ENCODE measurements at places on chromosomes 13 and 19. TPM values are rescaled to one million over a fixed set of nuclear protein-coding genes. Genes with fewer than 3 reads are reported as not detected.

GRCh38 chr19:49605605-49606004 is 14.6 kb downstream of the PRR12 start:
- no peak for DNase-seq

GRCh38 chr19:48290401-48290770 is 20.5 kb downstream of the ZNF114 start:
- no peak for DNase-seq

Gene IL11
- not detected for total RNA-seq

Gene CYP2A7
- total RNA-seq, result not detected

Gene GRIN3B
- total RNA-seq, result not detected

- no peak for DNase-seq
Measured at GRCh38 chr13:94710881-94711560, 1.3 kb downstream of the SOX21 start.

GRCh38 chr13:27624071-27624470 is 2.4 kb downstream of the POLR1D start:
- no peak for DNase-seq

Gene RFX2
- 4.8 TPM for total RNA-seq

Gene ZIK1
- total RNA-seq, result 4.1 TPM

GRCh38 chr19:29878973-29879654 is 62.9 kb upstream of the URI1 start:
- DNase-seq, result no peak

GRCh38 chr19:56080669-56081401 is 40.3 kb downstream of the ZNF787 start:
- DNase-seq, result peak; percentile 90

GRCh38 chr19:49196527-49197240 is 39.1 kb downstream of the TRPM4 start:
- peak; percentile 81 for DNase-seq

- DNase-seq, result no peak
Measured at GRCh38 chr13:46668931-46669525, 116.1 kb downstream of the LRCH1 start.

DNA sequence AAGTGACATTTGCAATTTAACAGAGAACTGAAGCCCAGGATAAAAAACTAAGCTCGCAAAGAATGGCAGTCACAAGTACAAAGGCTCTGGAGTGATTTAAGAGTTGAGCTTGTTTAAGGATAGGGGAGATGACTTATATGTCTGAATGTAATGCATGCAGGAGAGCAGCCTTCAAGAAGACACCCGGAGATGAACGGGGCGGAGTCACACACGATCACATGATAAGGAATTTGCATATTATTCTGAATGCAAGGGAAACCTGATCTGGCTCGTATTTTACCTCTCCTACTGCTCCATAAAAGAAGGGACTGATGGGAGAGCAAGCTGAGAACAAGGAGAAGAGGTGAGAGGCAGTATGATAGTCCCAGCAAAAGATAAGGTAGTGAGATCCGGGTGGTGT is 12.9 kb downstream of the TBC1D4 start:
- DNase-seq, result no peak

- peak; percentile 34 for DNase-seq
Measured at GRCh38 chr19:31880283-31880682, 465.1 kb upstream of the ZNF507 start.

Gene KLC3
- not detected for total RNA-seq

GRCh38 chr19:2476451-2477140 is 669 bp downstream of the GADD45B start:
- DNase-seq, result peak; percentile 64

- DNase-seq, result no peak
Measured at GRCh38 chr19:52494518-52494917, 33.0 kb upstream of the ZNF808 start.

- no peak for DNase-seq
Measured at GRCh38 chr19:1274852-1275259, 474 bp upstream of the FAM174C start.

Gene LAIR2
- not detected for total RNA-seq

Gene BRSK1
- 1.9 TPM for total RNA-seq

- no peak for DNase-seq
Measured at GRCh38 chr13:79079351-79079839, 326.7 kb downstream of the RBM26 start.

- DNase-seq, result no peak
Measured at GRCh38 chr19:55032170-55032800, 5.8 kb downstream of the GP6 start.
